T-cell (primary cell): ENCODE measurements at places on chromosomes 7 and 10.

- H3K36me3 ChIP-seq: peaks cover 22% of the 10 kb centered on the region
- peaks cover 26% of the 10 kb centered on the region for H3K4me1 ChIP-seq
- peak overlapping the region; percentile 48 for H3K27ac ChIP-seq
Observed at GRCh38 chr7:99393355-99394187, 14.8 kb downstream of the PDAP1 start.

DNA sequence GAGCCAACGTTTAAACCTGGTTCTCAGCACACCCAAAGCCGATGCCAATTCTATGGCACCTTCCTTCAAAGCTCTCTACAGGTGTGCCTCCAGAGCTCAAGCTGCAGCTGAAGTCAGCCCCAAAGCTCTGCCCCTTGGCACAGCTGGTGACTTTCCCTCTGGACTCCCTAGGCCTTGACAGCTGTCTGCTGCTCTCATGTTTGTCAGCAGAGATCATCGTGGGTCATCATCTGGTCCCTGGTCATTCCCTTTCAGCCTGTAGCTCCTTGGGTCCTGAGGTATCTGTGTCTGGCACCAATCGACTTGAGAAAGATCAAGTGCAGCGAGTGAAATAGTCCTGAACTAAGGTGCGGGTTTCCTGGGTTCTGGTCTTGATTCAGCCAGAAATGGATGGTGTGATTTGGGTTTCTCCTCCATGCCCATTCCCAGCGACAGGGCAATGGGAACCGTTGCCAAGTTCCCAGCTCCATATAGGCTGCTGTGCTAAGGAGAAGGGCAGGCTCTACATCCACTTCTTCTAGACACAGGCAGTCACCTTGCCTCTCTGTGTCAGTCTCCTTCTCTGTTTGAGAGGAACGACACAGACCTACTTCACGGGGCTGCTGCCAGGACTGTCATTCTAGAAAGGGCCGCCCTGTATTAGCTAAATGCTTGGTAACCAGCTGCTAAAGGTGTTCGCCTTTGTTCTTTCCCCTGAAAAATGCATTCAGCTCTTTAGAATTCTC, 3.6 kb downstream of the PKD1L1 start:
- H3K4me1 ChIP-seq: no peaks in the 10 kb centered on the region
- no peak overlapping the region for H3K4me3 ChIP-seq
- no peaks in the 10 kb centered on the region for H3K36me3 ChIP-seq
- no peaks in the 10 kb centered on the region for H3K27me3 ChIP-seq
- H3K27ac ChIP-seq: no peak overlapping the region

DNA sequence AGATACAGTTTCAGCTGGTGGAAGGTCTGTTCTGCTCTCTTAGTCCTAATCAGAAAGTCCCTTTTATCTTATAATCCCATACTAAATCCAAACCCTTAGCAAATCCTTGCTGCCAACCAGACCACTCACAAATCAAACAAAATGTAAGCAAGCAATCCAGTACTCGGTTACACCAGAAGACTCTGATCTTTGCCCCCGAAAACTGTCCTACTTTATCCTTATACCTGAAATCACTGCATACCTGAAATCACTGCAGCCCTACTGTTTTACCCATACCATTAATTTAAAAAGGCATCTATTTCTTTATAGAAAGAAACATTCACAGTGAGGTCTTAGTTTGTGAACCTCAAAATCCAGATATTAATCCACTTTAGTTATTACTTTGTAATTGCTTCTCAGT, 64.7 kb downstream of the GSDME start:
- no peak overlapping the region for H3K27ac ChIP-seq
- no peak overlapping the region for H3K4me3 ChIP-seq
- H3K4me1 ChIP-seq: no peaks in the 10 kb centered on the region
- H3K36me3 ChIP-seq: no peaks in the 10 kb centered on the region
- no peaks in the 10 kb centered on the region for H3K27me3 ChIP-seq
- no peak for DNase-seq

GRCh38 chr7:87021285-87021684, 38.2 kb downstream of the ELAPOR2 start:
- H3K4me3 ChIP-seq: no peak overlapping the region
- no peaks in the 10 kb centered on the region for H3K27me3 ChIP-seq
- no peak for DNase-seq

DNA sequence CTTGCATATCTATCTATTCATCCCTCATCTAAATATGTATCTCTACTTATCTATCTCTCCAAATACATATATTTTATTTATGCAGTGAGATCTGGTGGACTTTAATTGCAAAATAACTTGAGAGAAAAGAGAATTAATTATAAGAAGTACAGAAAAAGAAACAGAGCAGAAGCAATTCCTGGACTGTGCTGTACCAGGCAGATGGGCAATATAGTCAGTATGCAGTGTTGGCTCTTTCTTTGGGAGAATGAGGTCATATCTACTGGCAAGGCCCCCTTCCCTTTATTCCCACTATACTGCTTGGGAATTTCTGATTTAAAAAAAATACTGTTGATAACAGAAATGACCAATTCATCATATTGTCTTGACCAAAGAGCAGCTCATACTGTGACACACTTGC, 49.0 kb upstream of the TOMM7 start:
- no peak for DNase-seq
- H3K4me1 ChIP-seq: no peaks in the 10 kb centered on the region
- no peaks in the 10 kb centered on the region for H3K27me3 ChIP-seq
- no peaks in the 10 kb centered on the region for H3K36me3 ChIP-seq
- no peak overlapping the region for H3K27ac ChIP-seq
- H3K4me3 ChIP-seq: no peak overlapping the region

- H3K27ac ChIP-seq: no peak overlapping the region
- no peak for DNase-seq
- peaks cover 17% of the 10 kb centered on the region for H3K27me3 ChIP-seq
- peak overlapping the region; percentile 17 for H3K4me3 ChIP-seq
- peaks cover 3% of the 10 kb centered on the region for H3K4me1 ChIP-seq
Observed at GRCh38 chr7:114086537-114086913, 167.7 kb upstream of the PPP1R3A start.

GRCh38 chr10:2445370-2445769, 622.0 kb upstream of the PFKP start:
- no peak overlapping the region for H3K4me3 ChIP-seq
- no peaks in the 10 kb centered on the region for H3K4me1 ChIP-seq
- no peak overlapping the region for H3K27ac ChIP-seq
- no peaks in the 10 kb centered on the region for H3K36me3 ChIP-seq
- H3K27me3 ChIP-seq: no peaks in the 10 kb centered on the region

DNA sequence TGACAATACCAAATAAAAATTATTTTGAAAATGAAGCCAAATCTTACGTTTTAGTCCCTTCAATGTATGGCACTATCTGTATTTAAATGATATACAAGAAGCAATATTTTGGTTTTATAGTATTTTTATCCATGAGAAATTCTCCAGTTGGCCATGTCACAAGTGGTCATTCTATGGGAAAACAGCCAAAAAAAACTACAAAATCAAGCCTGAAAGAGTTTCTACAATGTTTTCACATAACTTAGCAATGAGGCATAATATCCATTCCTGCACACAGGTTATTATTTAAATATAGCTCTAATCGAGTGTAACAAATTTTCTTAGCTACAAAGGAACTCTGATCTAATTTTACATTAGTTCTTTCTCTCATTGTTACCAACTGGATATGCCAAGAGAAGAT, 5.4 kb downstream of the RAB11FIP2 start:
- H3K27ac ChIP-seq: no peak overlapping the region
- H3K4me3 ChIP-seq: no peak overlapping the region
- H3K4me1 ChIP-seq: peaks cover 6% of the 10 kb centered on the region
- no peaks in the 10 kb centered on the region for H3K36me3 ChIP-seq
- no peak for DNase-seq

- no peak for DNase-seq
- H3K27ac ChIP-seq: no peak overlapping the region
- H3K4me1 ChIP-seq: no peaks in the 10 kb centered on the region
- H3K4me3 ChIP-seq: no peak overlapping the region
Observed at GRCh38 chr10:44233561-44234482, 151.1 kb downstream of the CXCL12 start.

DNA sequence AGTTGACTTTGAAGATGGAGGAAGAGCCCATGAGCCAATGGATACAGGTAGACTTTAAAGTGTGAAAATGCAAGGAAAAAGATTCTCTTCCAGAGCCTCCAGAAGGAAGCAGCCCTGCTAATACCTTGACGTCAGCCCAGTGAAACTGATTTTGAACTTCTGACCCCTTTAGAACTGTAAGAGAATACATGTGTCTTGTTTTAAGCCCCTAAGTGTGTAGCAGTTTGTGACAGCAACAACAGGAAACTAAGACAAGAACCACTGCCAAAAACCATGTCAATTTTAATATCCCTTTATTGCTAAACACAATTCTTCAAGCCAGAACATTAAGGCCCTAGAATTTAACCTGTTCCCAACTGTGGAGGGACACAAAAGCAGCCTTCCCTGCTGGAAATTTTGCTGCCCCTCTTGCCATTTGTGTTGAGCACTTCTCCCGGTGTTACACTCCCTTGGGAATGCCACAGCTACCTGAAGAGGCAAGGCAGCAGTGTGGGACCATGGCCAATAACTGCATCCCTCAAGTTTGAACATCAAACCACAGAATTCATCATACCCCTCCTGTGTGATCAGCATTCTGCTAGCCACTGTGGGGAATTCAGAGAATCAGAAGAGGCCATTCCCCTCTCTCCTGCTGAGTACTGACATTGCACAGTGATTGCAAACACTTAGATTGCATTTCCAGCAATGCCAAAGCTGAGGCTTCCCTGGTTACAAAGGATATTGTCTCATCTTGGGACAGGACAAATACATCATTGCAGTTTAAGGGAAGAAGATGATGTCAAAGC, 12.3 kb upstream of the CCDC172 start:
- H3K27ac ChIP-seq: no peak overlapping the region
- no peaks in the 10 kb centered on the region for H3K27me3 ChIP-seq
- no peaks in the 10 kb centered on the region for H3K4me1 ChIP-seq
- H3K4me3 ChIP-seq: no peak overlapping the region

DNA sequence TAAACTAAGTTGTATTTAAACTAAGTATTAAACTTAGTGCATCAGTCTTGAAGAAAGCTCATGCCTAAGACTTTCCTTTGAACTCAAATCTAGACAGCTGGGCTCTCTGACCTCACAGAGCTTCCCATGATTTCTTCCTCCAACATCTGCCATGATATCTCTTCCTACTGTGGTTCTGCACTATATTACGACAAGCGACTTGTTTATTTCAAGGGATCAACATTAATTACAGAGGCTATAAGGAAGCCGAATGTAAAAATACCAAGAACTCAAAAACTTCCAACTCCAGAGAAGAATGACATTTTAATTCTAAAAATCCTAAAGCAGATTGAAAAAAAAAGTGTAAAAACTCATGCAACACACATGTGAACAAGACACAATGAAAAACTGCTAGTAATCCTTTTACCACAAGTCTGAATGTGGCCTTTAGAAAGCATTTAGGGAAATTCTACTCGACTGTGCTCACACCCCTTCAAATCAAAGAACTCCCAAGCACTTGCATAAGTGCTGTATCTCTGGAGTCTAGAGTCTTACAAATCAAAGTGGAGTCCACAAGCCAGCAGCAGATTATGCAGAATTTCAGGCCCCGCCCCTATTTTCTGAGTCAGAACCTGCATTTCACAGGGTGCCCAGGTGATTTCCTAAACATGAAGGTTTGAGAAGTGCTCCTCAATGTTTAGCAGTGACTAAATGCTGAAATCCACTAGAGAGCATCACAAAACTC, 22.7 kb upstream of the WASHC2A start:
- no peak overlapping the region for H3K27ac ChIP-seq
- no peak overlapping the region for H3K4me3 ChIP-seq
- H3K36me3 ChIP-seq: no peaks in the 10 kb centered on the region
- H3K4me1 ChIP-seq: no peaks in the 10 kb centered on the region
- H3K27me3 ChIP-seq: no peaks in the 10 kb centered on the region
- no peak for DNase-seq

- H3K4me1 ChIP-seq: no peaks in the 10 kb centered on the region
- H3K27me3 ChIP-seq: no peaks in the 10 kb centered on the region
- no peaks in the 10 kb centered on the region for H3K36me3 ChIP-seq
- no peak overlapping the region for H3K27ac ChIP-seq
Observed at GRCh38 chr10:57880446-57881227, 387.1 kb downstream of the IPMK start.

DNA sequence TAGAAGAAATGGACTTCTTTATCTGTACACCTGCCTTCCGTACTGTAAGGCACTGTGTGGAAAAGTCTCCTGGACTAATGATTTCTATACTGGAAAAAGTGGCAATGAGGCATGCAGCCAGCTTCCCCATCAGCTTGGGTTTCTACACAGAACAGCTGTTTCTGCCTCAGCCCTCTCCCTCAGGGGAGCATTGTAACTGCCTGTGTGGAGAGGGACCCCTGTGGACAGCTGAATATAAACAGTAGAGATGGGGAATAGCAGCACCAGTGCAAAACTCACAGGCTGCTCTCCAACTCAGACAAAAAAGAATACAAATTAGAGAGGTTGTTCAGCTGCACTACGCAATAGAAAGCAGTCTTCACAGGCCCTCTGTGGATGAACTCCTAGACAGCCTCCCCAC, 451.3 kb upstream of the MBL2 start:
- no peak overlapping the region for H3K4me3 ChIP-seq
- peaks cover 3% of the 10 kb centered on the region for H3K27me3 ChIP-seq
- H3K27ac ChIP-seq: no peak overlapping the region
- H3K36me3 ChIP-seq: no peaks in the 10 kb centered on the region
- H3K4me1 ChIP-seq: no peaks in the 10 kb centered on the region
- DNase-seq: no peak

DNA sequence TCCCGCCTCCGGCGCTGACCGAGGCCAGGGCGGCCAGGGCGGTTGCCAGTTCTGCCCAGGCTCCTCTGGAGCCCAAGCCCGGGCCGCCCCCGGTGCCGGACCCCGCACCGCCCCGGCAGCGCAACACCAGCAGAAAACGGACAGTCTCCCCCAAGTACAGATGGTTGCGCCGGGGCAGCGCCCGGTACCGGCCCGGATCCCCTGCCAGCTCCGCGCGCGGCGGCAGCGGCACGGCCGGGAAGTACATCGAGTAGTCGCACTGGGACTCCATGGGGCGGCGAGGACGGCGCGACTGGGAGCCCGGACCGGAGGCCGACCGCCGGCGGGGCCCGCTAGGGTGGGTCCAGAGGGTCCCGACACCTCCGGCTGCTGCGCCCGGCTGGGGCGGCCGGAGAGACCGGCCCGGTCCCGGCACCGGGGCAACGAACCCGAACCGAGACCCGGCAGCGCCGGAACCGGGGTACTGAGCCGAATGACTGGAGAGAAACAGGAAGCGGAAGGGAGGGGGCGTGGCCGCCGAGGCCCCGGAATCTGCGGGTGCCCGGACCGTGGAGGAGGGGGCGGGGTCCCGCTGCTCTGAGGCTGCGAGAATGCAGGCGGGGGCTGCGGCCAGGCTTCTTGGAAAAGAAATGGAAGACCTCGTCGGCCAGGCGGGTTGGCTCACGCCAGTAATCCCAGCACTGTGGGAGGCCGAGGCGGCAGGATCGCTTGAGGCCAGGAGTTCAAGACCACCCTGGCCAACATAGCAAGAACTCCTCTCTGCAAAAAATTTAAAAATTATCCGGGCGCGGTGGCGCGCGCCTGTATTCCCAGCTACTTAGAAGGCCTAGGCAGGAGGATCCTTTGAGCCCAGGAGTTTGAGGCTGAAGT, at the start of gene TRAPPC14:
TRAPPC14 (minus strand) TSS at position 495 of the 870 bp plus-strand sequence; CDS start at position 271, 224 bp downstream.
- H3K4me1 ChIP-seq: peaks cover 68% of the 10 kb centered on the region
- peak within 1 kb of the TSS; percentile 69 for H3K27ac ChIP-seq
- peaks cover 19% of the 10 kb centered on the region for H3K36me3 ChIP-seq
- peak; percentile 84 for DNase-seq
- H3K4me3 ChIP-seq: peak within 1 kb of the TSS; percentile 79

- H3K27ac ChIP-seq: no peak overlapping the region
- no peak overlapping the region for H3K4me3 ChIP-seq
- no peaks in the 10 kb centered on the region for H3K4me1 ChIP-seq
- DNase-seq: no peak
- H3K36me3 ChIP-seq: no peaks in the 10 kb centered on the region
- no peaks in the 10 kb centered on the region for H3K27me3 ChIP-seq
Observed at GRCh38 chr7:96870185-96870584, 135.2 kb upstream of the DLX6 start.

GRCh38 chr10:131186547-131187253, 124.8 kb downstream of the TCERG1L start:
- no peaks in the 10 kb centered on the region for H3K4me1 ChIP-seq
- no peaks in the 10 kb centered on the region for H3K36me3 ChIP-seq
- H3K27ac ChIP-seq: no peak overlapping the region
- no peaks in the 10 kb centered on the region for H3K27me3 ChIP-seq
- no peak overlapping the region for H3K4me3 ChIP-seq
